ENCODE measurements at places on chromosomes 11 and 22.

- no peak for DNase-seq
Measured at GRCh38 chr22:28051787-28052356, 132.8 kb upstream of the PITPNB start.

DNA sequence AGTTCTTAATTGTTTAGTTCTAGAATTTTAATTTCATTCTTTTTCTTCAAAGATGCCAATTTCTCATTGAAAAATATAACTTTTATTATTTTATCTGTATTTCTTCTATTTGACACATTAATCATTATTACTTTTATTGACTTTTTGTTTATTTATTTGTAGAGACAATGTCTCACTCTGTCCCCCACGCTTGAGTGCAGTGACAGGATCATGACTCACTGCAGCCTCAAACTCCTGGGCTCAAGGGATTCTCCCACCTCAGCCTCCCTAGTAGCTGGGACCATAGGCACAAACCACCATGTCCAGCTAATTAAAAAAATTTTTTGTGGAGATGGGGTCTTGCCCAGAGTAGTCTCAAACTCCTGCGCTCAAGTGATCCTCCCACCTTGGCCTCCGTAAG lies 30.3 kb upstream of the FBLN1 start:
- no peak for DNase-seq

- no peak for DNase-seq
Measured at GRCh38 chr11:123072332-123072761, 10.4 kb upstream of the HSPA8 start.

GRCh38 chr11:11733246-11733747 lies 108.5 kb upstream of the USP47 start:
- DNase-seq: no peak
